BJ (cell line): ENCODE measurements at places on chromosomes 7 and 10.

DNA sequence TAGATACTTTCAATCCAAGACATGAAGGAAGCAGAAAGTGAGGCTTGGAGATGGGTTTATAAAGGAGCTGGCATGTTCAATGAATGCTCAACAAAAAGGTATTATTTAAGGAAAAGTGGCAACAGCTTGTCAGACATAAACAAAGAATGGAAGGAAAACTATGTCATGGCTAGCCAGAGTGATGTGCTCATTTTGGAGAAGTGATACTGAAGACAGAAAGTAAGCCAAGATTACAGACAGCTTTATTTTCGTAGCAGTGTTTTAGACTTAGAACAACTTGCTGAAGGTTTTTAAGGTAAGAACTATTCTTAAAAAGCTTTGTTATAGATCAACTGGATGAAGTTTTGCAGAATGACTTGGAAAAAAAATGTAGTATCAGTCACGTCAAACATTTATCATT lies 160.5 kb upstream of the FERD3L start:
- no peak for DNase-seq

DNA sequence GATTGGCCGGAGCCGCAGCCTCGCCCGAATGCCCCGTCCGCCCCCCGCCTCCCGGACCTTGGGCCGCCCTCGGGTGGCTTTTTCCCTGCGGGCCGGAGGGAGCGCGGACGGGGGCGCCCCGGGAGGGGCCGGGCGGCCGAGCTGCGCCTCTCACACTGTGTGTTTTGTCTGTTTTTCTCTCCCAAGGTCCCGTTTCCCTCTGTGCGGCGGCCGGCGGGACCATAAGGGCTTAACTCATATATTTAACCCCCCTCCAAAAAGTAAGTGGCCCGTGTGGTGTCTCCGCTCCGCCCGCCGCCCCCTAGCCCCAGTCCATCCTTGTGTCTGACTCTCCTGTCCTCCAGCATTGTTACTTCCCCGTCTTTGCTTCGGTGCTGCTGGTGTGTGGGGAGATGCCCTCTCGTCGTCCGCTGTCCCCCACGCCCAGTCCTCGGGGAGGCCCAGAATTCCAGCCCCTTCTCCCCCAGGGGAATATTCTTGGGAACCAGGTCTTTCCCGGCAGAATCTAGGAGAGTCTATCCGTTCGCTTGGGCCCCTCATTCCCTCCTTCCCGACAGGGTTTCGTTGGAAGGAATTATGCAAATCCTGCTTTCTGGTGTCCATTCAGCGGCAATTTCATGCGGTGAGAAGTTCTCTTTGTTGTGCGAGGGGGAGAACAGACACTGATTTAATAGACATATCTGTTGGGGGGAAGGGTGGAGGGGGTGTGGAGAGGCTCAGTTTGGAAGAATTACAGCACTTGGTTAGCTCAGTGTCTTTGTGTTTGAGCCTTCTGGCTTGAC lies 1.3 kb downstream of the LCOR start:
- no peak for DNase-seq

GRCh38 chr10:61662794-61663259 lies at the start of gene CABCOCO1:
Gene CABCOCO1 (plus strand): TSS chr10:61662929. CDS start chr10:61662973, 44 bp downstream.
- no peak for DNase-seq

DNA sequence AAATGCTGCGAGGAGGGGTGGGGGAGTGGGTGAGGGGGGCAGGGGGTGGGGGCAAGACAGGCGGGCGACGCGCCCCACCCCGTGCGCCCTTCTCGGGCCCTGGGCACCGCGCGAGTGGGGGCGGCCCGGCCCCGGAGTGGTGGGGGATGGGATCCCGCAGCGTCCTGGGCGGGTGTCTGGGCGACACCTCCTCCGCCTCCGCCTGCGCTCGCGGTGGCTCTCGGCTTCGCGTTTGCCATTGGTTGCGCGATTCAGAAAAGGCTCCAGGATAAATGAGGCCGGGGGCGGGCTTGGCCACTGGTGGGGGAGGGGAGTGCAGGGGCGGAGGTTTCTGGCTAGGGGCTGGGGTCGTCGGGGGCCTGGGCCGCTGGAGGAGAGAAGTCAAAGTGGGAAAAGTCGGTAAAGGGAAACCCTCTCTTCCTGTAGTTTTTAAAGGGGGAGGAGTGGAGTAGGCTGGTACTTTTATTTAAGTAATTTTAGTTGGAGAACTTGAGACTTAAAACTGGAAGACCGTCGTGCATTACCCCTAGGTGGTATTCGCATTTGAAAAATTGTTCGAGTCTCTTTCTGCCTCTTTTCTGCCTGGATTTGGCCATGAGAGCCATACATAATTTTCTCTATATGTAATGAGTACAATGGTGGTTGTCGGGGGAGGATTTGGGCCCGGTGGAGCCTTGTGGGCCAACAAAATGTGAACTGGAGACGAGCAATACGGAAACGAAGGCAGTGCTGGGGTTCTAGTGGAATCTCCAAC lies 992 bp upstream of the IGF2BP3 start:
- no peak for DNase-seq

GRCh38 chr10:101489355-101489754 lies 98.7 kb downstream of the POLL start:
- DNase-seq = no peak
